COLO829 (cell line): ENCODE measurements at places on chromosomes 13 and 19.

- DNase-seq: no peak
Observed at GRCh38 chr13:40598569-40598968, 67.9 kb downstream of the FOXO1 start.

GRCh38 chr13:80259159-80259558 is 81.8 kb downstream of the SPRY2 start:
- no peak for DNase-seq

- no peak for DNase-seq
Observed at GRCh38 chr19:35253316-35254286, 4.8 kb downstream of the LSR start.

DNA sequence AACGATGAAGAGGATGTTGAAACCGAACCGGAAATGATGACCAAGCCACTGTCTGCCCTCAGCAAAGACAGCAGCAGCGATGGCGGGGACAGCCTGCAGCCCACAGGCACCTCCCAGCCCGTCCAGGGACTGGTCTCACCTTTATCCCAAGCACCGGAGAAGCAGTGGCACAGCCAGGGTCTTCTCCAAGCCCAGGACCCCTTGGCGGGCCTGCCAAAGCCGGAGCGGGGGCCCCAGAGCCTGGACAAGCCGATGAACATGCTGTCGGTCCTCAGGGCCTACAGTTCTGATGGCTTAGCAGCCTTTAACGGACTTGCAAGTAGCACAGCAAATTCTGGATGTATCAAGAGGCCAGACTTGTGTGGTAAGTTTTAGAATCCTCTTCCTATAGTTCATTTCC is 177.0 kb downstream of the ZNF536 start:
- DNase-seq: no peak

- DNase-seq: no peak
Observed at GRCh38 chr13:40779796-40780285, 8.9 kb upstream of the MRPS31 start.

- no peak for DNase-seq
Observed at GRCh38 chr13:85690368-85690767, 108.9 kb downstream of the SLITRK6 start.

DNA sequence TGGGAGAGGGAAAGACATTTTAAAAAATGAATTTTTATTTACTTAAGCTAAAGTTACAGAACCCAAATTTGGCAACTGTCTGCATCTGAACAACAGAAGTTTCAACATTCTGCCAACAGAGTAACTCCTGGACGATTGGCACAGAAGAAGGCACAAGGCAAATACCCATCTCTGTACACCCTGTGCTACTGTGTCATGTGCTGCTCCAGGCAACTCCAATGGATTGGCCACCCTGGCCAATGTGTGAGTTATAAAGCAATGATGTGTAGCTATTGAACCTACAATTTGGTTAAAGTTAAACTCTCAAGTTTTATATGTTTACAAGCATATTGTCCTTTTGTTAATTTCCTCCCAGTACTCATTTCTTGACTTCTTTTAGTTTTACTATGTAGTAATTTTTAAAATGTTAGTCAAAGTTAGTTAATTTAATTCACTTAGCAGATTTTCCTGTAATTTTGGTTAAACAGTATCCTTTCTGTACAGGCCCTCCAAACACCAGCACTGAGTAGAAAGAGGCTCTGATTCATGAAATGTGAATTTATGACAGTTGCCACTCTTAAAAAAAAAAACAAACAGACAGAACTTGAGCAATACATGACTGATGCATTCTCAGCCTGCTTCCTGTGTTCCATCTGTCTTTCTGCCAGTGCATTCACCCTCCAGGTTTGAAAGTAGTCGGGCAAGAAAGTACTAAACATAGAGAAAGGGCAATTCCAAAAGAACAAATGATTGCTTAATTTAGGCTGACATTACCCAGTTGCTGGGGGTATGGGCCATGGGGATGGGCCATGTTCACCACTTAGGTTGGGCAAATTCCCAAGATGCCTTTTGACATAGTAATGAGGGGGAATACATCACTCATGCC is 5.9 kb downstream of the STARD13 start:
- DNase-seq: peak; percentile 48

GRCh38 chr13:66195238-66195637 is 1034.9 kb downstream of the PCDH9 start:
- no peak for DNase-seq

- DNase-seq: no peak
Observed at GRCh38 chr19:9913237-9914000, 22.9 kb downstream of the OLFM2 start.

DNA sequence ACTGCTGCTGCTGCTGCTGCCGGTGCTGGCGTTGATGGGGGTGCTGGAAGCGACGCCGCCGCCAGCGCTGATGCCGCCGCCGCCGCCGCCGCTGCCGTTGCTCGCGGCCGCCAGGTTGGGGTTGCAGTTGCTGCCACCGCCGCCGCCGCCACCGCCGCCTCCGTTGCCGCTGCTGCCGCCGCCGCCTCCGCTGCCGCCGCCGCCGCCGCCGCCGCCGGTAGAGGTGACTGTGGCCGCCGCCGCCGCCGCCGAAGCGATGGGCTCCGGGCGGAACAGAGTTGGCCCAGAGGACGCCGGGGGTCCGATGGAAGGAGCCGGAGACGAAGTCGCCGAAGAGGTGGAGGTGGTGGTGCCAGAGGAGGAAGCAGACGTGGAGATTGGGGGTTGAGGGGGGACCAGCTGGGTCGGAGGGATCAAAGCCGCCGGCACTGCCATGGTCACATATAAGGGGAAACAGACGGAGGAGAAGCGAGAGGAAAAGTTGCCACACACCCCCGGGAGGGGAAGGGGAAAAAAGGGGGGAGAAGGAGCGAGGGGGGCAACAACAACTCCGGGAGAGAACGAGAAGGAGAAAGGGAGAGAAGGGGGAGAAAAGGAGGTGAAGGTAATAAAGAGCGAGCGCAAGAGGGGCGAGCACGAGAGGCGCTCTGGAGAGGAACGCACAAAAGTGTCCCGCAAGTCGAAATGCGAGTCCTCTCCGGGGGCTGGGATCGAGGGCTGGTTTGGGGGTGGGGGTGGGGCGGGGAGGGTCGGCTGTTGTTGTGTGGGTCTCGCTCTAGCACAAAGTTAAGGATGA is 471 bp downstream of the DACH1 start:
- no peak for DNase-seq

DNA sequence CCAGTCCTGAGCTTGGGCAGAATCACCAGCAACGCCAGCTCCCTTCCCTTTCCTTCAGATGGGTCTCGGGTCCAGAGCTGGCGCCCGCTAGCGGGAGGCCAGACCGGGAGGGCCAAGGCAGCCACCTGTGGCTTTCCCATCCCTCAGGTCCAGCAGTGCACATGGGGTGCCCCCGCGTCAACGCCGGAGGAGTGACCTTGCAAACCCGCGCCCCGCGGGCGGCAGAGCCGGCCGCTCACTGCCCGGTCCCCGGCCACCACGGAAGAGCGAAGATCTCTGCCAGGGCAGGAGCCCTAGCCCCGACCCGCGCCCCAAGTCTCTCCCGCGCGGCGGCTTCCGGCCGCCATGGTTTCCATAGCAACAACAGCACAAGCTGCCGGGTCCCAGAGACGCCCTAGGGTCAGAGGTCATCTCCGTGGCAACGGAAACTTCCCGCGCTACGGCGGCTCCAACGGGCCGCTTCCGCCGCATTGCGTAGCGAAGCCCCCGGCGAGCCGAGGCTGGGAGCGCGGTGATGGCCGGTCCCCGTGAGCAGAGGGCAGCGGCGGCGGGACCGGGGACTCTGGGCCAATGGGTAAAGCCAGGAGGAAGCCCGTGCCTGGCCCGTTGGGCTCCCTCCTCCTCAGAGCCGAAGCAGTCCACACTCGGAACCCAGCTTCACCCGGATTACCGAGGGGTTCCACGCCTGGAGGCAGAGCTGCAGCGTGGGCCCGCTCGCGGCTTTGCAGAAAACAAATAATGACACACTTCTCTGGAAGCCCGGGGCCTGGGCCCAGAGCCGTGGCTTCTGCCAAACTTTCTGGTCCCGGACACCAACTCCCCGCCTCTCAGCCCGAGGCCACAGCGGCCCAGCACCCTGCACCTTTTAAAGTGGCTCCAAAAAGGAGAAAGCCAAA is 7.4 kb downstream of the FGF14 start:
- no peak for DNase-seq

- DNase-seq: no peak
Observed at GRCh38 chr13:43041369-43041921, 18.1 kb downstream of the DNAJC15 start.

- DNase-seq: no peak
Observed at GRCh38 chr13:32737679-32738078, 151.4 kb downstream of the PDS5B start.

DNA sequence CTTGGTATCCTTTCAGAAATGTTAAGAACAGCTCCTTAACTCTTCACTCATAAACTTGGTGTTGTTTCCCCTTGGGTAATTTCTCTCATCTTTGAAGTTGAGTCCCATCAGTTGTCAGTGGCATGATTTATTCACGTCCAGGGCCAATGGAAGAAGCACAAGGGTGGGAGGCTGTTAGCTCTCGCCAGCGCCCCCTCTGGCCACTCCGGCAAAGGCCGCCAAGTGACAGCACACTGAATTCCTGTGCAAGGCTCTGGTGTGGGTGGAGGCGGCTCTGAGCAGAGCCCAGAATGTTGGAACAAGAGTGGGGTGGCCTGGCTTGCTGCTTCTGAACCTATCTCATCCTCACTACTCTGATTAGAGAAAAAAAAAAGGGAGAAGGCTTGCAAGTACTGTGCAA is 13.1 kb upstream of the MEDAG start:
- no peak for DNase-seq

DNA sequence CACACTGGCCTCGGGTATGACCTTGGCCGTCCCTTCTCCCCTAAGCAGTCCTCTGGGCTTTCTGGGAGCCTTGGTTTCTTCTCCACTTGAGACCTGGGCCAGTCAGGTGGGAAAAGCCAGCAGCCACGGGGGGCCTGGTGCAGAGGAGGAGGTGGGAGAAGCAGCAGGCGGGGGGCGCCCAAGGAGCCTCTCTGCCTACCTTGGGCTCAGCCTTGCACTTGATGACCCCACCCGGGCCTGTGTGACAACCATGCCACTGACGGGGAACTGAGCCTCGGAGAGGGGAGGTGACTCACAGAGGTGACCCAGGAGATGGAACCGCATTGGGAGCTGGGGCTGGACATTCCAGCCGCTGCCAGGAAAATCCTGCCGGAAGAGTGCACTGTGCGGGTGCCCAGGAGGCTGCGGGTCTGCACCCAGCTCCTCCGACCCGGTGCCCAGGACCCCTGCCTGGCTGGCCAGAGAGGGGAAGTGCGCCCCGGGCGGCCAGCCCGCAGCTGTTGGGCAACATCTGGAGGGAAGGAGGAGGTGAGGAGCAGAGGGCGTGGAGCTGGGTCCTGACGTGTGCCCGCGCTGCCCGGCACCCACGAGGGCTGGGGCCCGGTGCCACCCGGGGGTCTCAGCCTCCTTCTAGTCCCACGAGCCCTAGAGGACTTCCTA is 23.4 kb upstream of the SLC7A10 start:
- DNase-seq: no peak

DNA sequence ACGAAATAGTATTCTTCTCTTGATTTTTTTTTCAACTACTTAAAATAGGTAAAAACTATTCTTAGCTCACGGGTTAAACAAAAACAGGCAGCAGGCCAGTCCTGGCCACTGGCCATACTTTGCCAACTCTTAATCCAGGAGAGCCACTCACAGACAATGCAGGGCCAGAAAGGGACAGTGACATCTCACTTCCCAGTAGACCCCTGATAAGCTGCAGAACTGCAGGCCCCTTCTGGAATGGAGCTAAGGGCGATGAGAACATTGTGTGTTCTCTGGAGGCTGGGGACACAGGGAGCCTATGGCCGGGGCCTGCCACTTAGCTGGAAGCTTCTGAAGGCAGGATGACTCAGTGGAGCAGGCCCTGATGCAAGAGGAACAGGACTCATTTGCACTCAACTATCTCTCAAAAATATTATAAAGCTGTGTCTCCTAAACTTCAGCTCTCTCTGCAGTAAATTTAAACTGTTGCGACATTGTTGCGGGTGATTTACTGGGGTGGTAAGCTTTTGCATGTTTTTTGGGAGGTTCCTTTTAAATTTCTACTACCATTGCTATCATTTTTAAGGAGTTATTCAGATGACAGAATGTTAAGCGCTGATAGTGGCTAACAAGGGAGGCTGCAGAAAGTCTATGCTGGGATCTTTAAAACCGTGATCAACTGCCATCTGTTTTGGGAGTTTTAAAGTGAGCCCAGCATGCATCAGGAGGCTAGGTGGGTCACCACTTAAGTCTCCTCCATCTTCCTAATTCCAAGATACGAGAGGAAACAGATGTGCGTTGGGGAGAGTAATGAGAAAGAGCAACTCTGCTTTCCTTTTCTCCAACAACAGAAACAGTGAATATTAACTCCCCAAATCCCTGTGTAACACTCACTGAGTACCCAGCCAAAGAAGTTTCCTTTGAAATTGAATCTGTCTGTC is 33.2 kb upstream of the KATNAL1 start:
- no peak for DNase-seq

DNA sequence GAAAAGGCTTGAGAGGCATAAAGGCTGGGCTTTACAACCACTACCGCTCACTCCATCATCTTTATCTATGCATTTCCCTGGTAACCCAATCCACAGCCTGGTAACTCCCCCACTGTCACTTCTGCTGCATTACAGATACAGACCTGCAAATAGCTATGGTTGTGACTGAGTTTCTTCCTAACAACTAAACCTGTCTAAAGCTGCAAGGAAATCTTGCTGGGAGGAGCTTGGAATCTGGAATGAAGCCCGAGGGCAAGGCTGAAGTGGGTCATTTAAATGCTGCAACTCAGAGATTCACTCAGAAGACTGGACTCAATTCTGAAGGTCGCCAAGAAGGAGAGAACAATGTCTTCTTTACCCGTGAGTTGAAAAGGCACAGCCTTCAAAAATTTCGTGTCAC is at the start of gene LGALS13:
Gene LGALS13 (plus strand): TSS at position 301 of the 400 bp plus-strand sequence. CDS start 45 bp downstream, at position 346.
- DNase-seq: no peak

- no peak for DNase-seq
Observed at GRCh38 chr19:34732612-34733211, 1.3 kb upstream of the ZNF181 start.

DNA sequence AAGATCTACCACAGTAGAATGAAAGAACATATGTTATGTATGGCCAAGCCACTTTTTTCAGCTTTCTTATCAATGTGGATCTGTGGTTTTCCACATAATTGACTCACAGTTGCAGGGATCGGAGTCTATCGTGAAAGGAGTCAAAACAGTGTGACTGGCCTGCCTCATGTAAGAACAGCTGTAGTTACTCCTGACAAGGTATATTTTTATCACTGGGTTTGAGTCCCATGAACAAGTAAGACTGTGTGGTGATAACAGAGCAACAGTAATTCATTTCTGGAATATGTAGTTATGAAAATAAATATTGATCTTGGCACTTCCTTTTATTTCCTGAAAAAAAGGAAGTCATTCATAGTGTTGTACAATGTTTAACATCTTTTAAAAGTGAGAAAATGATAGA is 416.6 kb downstream of the KLF12 start:
- no peak for DNase-seq
